ENCODE measurements at places on chromosomes 6 and 20.

DNA sequence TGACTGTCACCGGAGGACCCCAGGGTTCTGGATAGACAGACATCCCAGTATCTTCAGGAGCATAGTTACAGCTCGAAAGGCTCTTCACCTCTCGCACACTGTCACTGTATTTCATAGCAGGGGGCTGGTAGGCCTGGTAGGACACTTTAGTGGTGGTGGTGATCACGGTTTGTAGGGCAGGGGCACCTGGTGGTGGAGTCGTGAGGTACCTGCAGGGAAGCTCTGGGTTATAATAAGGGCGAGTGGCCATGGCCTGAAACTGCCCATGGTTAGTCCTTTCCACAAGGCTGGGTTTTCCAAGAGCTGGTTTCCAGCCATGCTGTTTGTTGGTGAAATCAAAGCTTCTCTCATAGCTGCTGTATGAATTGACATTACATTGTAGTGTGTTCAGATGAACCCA lies 7.6 kb downstream of the GCM2 start:
- DNase-seq: no peak

DNA sequence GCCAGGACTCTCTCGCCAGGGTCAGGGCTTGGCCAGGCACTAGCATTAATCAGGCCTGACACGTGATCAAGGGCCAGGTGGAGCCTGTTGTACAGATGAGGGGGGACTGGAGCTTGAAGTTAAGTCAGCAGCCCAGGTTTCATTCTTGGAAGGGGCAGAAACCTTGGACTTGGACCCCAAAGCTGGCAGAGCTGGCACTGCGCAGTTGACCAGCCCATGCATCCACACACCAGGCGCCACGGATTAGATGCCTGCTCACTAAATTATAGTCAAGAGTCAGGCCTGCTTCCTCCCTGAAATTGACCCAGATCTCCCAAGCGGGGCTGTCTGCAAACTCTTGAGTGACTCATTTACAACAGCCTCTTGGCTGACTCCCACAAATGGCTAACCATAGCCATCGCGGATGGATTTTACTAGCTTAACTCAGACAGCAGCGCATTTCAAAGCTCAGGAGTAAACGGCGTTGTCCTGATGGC lies 4.1 kb upstream of the TAF4 start:
- no peak for DNase-seq

- no peak for DNase-seq
Measured at GRCh38 chr6:3806169-3806922, 42.8 kb upstream of the FAM50B start.

- DNase-seq: no peak
Measured at GRCh38 chr20:3304456-3304855, 65.5 kb upstream of the SLC4A11 start.

Measured in Right ventricle myocardium inferior (tissue), 1 donor.